NCI-H524 treated with DMSO at 0.1 percent for 48 hours (cell line): ENCODE measurements at places on chromosomes 13 and 19.

- DNase-seq, result no peak
Measured at GRCh38 chr13:75271846-75272245, 210.1 kb downstream of the TBC1D4 start.

DNA sequence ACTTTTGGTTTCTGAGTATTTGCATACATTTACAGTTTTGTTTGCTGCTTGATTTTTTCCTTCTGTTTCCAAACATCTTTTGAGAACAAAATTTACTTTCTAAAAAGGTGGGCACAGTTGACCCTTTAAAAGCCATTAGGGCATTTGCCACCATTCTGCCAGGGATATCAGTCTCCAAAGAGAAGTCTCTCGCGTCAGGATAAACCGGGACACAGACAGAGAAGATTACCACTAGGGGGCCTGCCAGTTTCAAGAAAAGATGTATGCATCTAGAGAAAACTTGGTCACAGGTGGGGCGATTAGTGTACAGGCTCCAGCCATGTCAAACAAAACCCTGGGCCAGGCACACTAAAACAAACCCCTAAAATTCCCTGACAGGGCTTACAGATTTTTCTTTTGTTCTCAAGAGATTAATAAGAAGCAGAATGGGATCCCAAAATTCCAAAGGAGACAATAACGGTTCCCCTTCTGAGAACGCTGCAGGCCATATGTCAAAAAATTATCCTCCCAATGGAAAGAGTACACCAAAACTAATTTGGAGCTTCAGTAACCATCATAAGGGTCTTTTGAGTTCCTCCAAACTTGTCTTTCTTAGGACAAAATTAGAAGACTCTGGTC is 10.7 kb upstream of the PABPC3 start:
- peak; percentile 64 for DNase-seq

GRCh38 chr19:28396287-28396831 is 816.6 kb downstream of the UQCRFS1 start:
- DNase-seq, result no peak

DNA sequence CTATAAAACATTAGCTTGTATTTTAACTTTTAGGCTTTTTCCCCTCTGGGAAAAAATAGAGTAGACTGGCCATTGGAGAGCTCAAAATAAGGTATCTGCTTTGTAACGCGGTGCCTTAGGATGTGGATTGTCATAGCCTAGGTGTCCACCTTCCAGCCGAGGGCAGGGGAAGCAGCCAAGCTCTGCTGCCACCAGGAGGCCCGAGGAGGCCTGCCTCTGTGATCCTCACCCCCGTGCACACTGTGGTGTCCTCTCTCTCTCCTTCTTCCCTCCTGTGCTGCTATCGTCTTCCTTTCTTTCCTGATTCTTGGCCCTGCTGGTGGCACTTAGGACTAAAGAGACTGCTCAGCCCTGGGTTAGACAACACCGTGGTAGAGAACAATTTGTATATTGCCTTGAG is 11.3 kb downstream of the HNRNPM start:
- no peak for DNase-seq

DNA sequence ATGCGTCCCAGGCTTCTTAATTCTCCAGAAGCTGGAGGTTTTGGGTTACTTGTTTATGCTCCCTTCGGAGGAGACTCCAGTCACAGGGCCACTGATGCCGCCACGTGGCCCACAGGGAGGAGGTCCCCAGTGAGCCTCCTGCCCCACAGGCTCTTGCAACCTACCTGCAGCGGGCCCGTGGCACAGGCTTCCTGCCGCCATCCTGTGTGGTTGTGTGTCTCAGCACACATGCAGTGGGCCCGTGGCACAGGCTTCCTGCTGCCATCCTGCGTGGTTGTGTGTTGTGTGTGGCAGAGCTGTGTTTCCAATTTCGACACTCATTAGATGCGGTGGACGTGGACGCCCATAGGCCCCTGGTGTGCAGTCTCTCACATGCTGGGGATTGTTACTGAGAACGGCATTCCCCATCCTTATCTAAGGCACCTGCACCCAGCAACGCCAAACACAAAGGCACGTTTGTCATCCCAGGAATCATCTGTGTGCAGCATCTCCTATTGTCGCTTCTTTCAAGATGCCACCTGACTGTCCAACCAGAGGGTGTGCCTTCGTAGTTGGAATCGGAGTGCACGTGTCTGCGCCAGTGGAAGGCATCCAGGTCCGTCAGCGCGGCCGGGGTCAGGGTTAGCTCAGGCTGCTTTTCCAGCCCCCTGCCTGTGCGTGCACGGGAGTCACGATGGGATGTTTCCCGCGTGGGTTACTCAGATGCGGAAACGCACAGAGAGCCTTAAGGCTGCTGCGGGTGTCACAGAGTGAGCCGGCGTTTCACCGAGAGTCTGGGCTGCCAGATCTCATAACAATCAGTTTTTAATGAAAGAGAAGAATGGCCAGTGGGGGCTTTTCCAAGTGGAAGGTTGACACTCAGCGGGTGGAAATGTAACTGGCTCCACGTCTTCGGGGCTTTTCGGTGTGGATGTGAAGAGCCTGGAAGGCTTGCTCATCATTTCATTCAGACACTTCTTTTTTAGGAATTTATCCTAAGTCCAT is 119.8 kb downstream of the ATP11A start:
- DNase-seq, result no peak

DNA sequence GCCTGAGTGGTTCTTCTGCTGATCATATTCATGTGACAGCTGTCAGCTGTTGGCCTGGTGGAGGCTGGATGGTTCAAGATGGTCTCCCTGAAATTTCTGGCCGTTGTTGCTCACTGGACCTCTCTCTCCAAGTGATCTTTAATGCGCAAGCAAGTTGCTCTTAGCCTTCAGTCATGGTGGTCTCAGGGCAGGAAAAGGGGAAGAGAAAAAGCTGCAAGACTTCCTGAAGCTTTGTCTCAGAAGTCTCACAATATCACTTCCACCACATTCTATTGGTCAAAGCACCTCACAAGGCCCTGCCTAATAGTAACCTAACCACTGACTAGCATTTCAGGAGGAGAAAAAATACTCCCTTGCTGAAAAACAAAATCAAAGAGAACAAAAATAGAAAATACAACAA is 1.6 kb upstream of the ZNF567 start:
- no peak for DNase-seq

DNA sequence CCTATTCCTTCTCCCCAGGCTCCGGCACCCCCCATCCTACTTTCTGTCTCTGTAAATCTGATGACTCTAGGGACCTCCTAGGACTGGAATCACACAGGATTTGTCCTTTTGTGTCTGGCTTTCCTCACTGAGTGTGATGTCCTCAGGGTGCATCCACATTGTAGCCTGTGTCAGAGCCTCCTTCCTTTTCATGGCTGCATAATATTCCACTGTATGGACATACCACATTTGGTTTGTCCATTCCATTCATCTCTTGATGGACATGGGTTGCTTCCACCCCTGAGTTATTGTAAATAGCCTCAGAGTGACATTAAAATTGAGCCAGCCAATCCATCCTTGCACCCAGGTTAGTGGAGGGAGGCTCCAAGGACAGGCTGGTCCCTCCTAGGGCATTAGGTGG is 22.8 kb upstream of the NMRK2 start:
- DNase-seq, result no peak

DNA sequence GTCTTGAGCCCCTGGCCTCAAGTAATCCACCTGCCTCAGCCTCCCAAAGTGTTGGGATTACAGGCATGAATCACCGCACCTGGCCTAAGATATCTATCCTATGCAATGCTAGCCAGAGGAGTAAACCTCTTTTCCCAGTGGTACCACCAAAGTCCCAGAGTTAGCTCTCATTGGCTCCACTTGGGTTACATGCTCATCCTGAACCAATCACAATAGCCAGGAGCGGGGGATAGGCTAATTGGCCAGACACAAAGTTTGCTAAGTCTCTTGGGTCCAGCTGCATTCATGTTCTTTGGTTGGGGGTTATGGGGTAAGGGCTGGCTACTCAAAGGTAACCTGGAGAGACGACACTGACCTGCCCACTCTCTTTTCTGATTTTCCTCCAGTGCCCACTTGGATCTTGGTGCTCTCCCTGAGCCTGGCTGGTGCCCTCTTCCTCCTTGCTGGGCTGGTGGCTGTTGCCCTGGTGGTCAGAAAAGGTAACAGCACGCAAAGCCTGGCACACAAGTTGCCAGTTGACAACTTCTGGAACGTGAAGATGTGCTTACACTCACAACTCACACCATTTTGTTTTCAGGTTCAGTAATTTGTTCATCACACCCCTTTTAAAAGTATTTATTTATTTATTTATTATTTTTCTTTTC is 7.8 kb downstream of the C19orf38 start:
- DNase-seq, result no peak

DNA sequence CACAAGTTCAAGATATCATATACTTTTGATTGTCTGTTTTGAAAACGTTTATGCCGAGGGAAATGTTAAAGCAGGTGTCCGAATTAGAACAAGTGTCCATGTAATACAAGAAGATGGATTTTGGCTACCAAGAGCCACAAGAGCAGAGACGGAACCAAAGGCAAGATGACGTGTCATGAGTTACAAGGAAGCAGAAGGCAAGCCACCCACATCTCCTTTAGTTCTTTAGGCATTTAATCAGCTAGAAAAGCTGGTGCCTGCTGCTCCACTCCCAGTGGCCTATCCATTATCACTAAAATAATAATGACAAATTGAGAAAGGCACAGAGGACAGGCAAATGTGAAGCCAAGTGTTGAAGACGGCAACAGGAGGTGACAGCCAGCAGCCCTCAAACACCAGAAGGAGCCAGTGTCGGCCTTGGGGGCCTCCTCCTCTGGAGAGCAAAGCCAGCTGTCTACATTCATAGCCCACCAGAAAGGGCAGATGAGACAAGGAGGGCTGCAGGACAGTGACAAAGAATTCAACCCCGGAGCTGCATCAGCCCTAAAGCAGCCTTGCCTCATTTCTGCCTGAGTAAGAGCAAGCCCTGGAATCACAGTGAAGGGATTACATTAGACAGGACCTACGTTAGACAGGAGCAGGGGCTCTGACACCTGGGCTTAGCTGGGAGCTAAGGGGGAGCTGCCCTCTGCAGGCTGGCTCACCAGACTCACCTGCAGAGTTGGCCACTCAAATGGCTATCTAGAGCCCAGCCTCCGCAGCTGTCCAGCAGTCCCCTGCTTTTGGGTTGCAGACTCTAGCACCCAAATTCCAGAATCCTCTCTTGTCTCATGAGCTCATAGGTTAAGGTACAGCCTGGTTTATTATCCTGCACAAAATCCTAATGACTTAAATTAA is 569.9 kb downstream of the UQCRFS1 start:
- no peak for DNase-seq

- no peak for DNase-seq
Measured at GRCh38 chr13:32025730-32026129, 5.8 kb upstream of the FRY start.

GRCh38 chr13:112686987-112687386 is 2.9 kb upstream of the ATP11A start:
- DNase-seq, result no peak
